AML-193 (cell line): ENCODE measurements at places on chromosomes 2 and 18.

- DNase-seq, result no peak
Measured at GRCh38 chr2:172230332-172230888, 127.7 kb upstream of the DLX2 start.

- DNase-seq, result no peak
Measured at GRCh38 chr2:31141443-31142085, 3.3 kb upstream of the GALNT14 start.

DNA sequence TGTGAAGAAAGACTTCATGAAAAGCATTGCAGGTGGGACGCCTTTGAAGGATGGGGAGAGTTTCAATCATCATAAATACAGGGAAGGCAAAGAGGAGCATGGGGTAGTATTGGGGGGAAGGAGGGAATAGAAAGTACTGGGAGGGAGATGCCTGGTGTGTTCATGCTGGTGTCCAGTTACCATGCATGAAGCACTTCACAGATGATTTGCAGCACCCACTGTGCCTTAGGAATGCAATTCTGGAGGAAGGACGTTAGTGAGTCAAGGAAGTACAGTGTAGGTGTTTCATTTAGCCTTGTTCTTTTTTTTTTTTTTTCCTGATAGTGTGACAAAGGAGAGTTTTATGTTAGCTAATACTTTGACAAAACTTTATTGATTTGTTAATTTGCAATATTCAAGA lies 36.8 kb downstream of the ADAM23 start:
- DNase-seq, result no peak

DNA sequence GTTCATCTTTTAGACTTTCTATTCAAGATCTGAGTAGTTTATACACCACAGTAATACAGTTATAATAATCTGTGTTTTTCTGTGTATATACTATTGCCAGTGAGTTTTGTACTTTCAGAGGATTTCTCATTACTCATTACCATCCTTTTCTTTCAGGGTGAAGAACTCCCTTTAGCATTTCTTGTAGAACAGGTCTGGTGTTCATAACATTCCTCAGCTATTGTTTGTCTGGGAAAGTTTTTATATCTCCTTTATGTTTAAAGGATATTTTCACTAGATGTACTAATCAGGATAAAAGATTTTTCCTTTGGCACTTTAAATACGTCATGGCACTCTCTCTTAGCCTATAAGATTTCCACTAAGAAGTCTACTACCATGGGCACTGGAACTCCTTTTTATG lies 705.5 kb downstream of the SLC4A3 start:
- no peak for DNase-seq

- DNase-seq, result no peak
Measured at GRCh38 chr2:31476511-31477180, 62.1 kb upstream of the XDH start.

- no peak for DNase-seq
Measured at GRCh38 chr18:41992703-41993102, 37.7 kb downstream of the PIK3C3 start.

DNA sequence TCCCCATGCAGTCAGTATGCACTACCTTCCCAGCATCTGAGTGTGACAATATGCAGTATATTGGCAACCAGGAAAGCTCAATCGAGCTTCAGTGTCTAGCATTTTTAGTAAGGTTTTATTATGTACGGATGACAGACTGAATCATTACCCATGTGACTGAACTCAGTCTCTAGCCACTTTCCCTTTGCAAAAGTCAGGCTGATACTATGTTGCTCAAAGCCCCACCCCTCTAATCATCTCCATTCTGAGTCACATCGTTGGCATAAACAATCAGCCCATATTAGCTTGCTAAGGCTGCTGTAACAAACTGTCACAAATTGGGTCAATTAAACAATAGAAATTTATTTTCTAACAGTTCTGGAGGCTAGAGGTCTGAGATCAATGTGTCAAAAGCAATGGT lies 25.8 kb upstream of the SRD5A2 start:
- DNase-seq, result no peak

- no peak for DNase-seq
Measured at GRCh38 chr2:190889175-190889943, 8.7 kb downstream of the GLS start.
